Fibroblast of lung (primary cell): ENCODE measurements at places on chromosomes 13 and 19. TPM values are rescaled to one million over a fixed set of nuclear protein-coding genes. Genes with fewer than 3 reads are reported as not detected.

GRCh38 chr13:23467048-23467931, 33.8 kb upstream of the SACS start:
- no peak for DNase-seq

DNA sequence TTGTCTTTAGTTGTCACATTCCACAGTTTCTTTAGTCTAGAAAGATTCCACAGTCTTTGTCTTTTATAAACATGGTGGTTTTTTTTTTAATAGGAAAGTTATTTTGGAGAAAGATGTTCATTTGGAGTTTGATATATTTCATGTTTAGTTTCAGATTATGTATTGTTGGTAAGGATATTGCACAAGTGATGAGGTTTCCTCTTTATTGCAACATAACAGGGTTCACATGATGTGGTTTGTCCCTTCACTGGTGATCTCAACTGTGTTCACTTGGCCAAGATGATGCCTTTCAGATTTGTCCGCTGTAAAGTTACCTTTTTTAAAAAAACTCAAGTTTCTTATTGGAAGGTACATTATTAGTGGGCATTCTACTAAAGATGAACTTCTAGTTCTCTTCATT, 3.2 kb downstream of the ZNF230 start:
- DNase-seq: no peak

GRCh38 chr13:33968520-33969507, 150.9 kb downstream of the RFC3 start:
- no peak for DNase-seq

GRCh38 chr19:28425046-28425931, 787.7 kb downstream of the UQCRFS1 start:
- DNase-seq: peak; percentile 90

GRCh38 chr13:109401307-109401706, 385.1 kb downstream of the IRS2 start:
- no peak for DNase-seq

- DNase-seq: no peak
These were observed 470.7 kb downstream of the TSHZ3 start for GRCh38 chr19:30878495-30878894.

Gene TEX30
- total RNA-seq: 11.9 and 14.1 TPM in 2 replicates

Gene ZSWIM4
- total RNA-seq: 5.6 and 6.7 TPM in 2 replicates

Gene CABP5
- total RNA-seq: not detected in 2 replicates

Gene RASIP1
- 0.99 and 1.5 TPM in 2 replicates for total RNA-seq

Gene CGB8
- not detected in 2 replicates for total RNA-seq
